ENCODE measurements at places on chromosomes 13 and 19.

DNA sequence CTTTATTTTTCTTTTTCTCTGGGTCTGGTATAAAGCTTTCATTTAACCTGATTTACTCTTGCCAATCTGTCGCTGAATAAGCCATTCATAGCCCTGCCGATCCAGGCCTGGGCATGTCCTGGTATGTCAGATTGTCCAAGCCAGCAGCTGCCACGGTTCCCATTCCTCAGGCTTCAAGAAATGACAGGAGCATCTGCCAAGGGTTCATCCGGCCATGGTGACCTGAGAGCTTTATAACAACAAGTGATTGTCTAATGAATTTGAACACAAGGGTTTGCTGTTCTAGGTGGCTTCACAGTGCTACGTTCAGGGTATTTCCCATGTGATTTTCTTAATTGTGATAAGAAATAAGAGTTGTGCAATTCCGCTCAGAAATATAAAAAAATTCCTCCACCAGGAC lies 20.0 kb downstream of the PNMA8A start:
- no peak for DNase-seq

- no peak for DNase-seq
Observed at GRCh38 chr19:39540333-39540673, 342 bp upstream of the EID2 start.

- DNase-seq: no peak
Observed at GRCh38 chr13:114234266-114234644, 442 bp upstream of the CDC16 start.

DNA sequence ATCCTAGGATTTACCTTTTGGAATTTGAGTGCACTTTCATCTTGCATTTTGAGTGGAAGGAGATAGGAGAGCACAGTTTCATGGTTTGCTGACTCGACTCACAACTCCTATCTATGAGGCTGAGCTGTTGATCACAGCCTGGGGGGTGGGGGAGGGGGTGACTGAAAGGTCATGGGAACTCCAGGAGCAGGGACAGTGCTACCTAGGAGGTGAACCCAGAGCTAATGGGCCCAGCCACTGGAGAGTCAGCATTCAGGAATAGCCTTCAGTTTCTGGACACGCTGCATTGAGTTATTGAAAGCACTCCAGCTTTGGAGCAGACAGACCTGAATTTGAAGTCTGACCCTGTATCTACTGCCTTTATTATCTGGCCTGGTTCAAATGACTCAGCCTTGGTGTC lies 339.9 kb downstream of the SLC7A1 start:
- no peak for DNase-seq
